ENCODE measurements at places on chromosomes 11 and 22.

GRCh38 chr22:50498322-50498890 is 9.1 kb downstream of the LMF2 start:
- peak; percentile 56 for DNase-seq

DNA sequence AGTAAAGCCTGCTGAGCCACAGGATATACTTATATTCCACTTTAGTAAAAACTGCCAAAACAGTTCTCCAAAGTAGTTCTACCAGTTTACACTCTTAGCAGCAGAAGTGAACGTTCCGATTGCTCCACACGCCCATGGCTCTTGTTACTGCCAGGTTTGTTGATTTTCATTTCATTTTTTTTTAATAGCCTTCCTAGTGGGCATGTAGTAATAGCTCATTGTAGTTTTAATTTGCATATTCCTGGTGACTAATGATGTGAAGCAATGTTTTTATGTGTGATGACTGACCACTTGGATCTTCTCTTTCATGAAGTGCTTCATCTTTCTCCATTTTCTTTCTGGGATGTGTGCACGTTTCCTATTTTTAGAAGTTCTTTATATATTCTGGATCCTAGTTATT is 4.8 kb upstream of the C11orf97 start:
- no peak for DNase-seq

GRCh38 chr22:17268501-17269223 is 49.4 kb upstream of the ADA2 start:
- DNase-seq: no peak

- no peak for DNase-seq
These were observed 42.4 kb downstream of the ZBTB44 start for GRCh38 chr11:130272336-130272735.

DNA sequence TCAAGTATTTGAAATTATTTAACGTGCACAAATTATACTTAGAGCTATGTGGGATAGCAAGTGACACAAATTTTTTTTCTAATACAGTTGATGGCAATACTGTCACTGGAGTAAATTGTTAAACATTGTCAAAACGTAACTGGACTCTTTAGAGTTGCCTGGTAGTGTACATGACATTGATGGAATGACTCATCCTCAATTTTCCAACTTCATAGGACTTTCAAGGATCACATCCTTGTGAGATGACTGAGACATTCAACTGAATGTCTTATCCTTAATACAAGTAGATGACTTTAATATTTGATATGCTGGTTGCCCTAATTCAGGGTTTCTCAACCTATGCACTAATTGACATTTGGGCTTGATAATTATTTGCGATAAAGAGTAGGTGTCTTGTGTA is 310.0 kb downstream of the SWAP70 start:
- no peak for DNase-seq

GRCh38 chr11:23948851-23949250 is 548.0 kb upstream of the LUZP2 start:
- no peak for DNase-seq

DNA sequence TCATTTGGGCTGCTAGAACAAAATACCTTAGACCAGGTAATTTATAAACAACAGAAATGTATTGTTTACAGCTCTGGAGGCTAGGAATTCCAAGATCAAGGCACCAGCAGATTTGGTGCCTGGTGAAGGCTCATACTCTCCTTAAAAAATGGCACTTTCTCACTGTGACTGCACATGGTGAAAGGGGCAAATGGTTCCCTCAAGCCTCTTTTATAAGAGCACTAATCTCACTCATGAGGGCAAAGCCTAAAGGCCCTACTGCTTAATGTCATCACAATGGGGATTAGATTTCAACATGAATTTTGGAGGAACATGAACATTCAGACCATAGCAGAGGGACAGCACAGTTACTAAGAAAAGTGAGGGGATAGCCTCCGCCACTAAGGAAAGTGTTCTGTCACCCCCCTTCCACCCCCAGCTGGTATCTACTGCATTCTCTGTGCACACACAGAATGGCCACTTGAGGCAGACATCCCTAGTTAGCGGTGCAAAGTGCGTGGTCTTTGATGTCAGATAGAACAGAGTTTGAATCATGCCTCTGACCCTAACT is 47.2 kb upstream of the CEP295 start:
- DNase-seq: no peak

- no peak for DNase-seq
These were observed 18.5 kb downstream of the CD5 start for GRCh38 chr11:61120706-61121191.

- DNase-seq: no peak
These were observed 31.0 kb upstream of the RFPL3 start for GRCh38 chr22:32326647-32327046.

GRCh38 chr22:32799496-32799895 is 2.0 kb upstream of the TIMP3 start:
- DNase-seq: no peak

GRCh38 chr11:78346799-78347198 is 70.8 kb downstream of the GAB2 start:
- DNase-seq: no peak

GRCh38 chr22:19607192-19608002 is 83.2 kb upstream of the CLDN5 start:
- DNase-seq: no peak

- no peak for DNase-seq
These were observed 117.5 kb upstream of the TOP3B start for GRCh38 chr22:22099833-22100812.

Measured in stimulated activated CD8-positive, alpha-beta memory T cell treated with anti-CD3 and anti-CD28 coated beads, Interleukin-7, amount 100 ng/mL, for 48 hours (primary cell).